Mesothelial cell of epicardium (in vitro differentiated cells): ENCODE measurements at places on chromosomes 7 and 10. TPM values are rescaled to one million over a fixed set of nuclear protein-coding genes. Genes with fewer than 3 reads are reported as not detected.

KIAA1549 gene
- 33.9 to 34.8 TPM (median 34.1 TPM) in 3 replicates for total RNA-seq

CDH23 gene
- 2.5 to 2.9 TPM (median 2.9 TPM) in 3 replicates for total RNA-seq

SEC31B gene
- 26.8 to 30.2 TPM (median 28.8 TPM) in 3 replicates for total RNA-seq

PIP4K2A gene
- 33.6 to 37.6 TPM (median 34.9 TPM) in 3 replicates for total RNA-seq

GOLGA7B gene
- total RNA-seq, result 0.07 to 0.16 TPM (median 0.09 TPM) in 3 replicates

PARG gene
- 44.0 to 51.2 TPM (median 50.1 TPM) in 3 replicates for total RNA-seq

HMX3 gene
- total RNA-seq, result not detected in 3 replicates

PPP1R9A gene
- 37.6 to 39.3 TPM (median 38.8 TPM) in 3 replicates for total RNA-seq

LIPJ gene
- 0.18 to 0.47 TPM (median 0.22 TPM) in 3 replicates for total RNA-seq

YAE1 gene
- total RNA-seq, result 27.4 to 30.9 TPM (median 27.8 TPM) in 3 replicates

- no peak for DNase-seq
- no peak overlapping the region for H3K4me3 ChIP-seq
- peak overlapping the region; percentile 80 for H3K27ac ChIP-seq
- no peaks in the 10 kb centered on the region for H3K27me3 ChIP-seq
Observed at GRCh38 chr10:47403446-47404318, 19.6 kb upstream of the ZNF488 start.

DNA sequence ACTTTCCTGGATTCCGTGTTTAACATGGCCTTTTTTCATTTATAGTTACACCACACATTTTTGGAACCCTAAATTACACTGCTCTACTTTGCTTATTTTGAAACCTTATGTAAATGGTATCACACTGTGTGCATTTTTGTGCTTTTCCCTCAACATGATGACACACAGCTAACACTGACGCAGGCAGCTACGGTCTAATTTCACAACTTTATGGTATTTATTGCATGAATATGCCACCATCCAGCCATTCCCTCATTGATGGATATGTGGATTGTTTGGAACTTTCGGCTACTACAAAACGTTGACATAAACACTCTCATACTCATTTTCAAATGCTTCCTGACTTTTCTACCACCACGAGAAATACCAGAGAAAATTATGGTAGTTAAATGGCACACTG, 6.9 kb downstream of the PAPOLB start:
- peaks cover 5% of the 10 kb centered on the region for H3K36me3 ChIP-seq
- H3K27ac ChIP-seq, result no peak overlapping the region
- DNase-seq, result no peak
- H3K27me3 ChIP-seq, result peaks cover 13% of the 10 kb centered on the region

- DNase-seq, result no peak
- H3K36me3 ChIP-seq, result peaks cover 61% of the 10 kb centered on the region
- H3K27me3 ChIP-seq, result no peaks in the 10 kb centered on the region
- no peak overlapping the region for H3K27ac ChIP-seq
Observed at GRCh38 chr10:21888959-21889358, 114.6 kb downstream of the DNAJC1 start.

GRCh38 chr7:1520539-1521234, 9.8 kb upstream of the MAFK start:
- no peak overlapping the region for H3K4me3 ChIP-seq
- peaks cover 5% of the 10 kb centered on the region for H3K27me3 ChIP-seq

- no peaks in the 10 kb centered on the region for H3K4me1 ChIP-seq
- H3K36me3 ChIP-seq, result no peaks in the 10 kb centered on the region
- no peaks in the 10 kb centered on the region for H3K27me3 ChIP-seq
- no peak overlapping the region for H3K27ac ChIP-seq
- no peak for DNase-seq
Observed at GRCh38 chr7:120256344-120257070, 16.5 kb upstream of the KCND2 start.

GRCh38 chr7:64300641-64301405, 12.9 kb upstream of the ZNF736 start:
- H3K4me3 ChIP-seq, result no peak overlapping the region
- H3K4me1 ChIP-seq, result no peaks in the 10 kb centered on the region

DNA sequence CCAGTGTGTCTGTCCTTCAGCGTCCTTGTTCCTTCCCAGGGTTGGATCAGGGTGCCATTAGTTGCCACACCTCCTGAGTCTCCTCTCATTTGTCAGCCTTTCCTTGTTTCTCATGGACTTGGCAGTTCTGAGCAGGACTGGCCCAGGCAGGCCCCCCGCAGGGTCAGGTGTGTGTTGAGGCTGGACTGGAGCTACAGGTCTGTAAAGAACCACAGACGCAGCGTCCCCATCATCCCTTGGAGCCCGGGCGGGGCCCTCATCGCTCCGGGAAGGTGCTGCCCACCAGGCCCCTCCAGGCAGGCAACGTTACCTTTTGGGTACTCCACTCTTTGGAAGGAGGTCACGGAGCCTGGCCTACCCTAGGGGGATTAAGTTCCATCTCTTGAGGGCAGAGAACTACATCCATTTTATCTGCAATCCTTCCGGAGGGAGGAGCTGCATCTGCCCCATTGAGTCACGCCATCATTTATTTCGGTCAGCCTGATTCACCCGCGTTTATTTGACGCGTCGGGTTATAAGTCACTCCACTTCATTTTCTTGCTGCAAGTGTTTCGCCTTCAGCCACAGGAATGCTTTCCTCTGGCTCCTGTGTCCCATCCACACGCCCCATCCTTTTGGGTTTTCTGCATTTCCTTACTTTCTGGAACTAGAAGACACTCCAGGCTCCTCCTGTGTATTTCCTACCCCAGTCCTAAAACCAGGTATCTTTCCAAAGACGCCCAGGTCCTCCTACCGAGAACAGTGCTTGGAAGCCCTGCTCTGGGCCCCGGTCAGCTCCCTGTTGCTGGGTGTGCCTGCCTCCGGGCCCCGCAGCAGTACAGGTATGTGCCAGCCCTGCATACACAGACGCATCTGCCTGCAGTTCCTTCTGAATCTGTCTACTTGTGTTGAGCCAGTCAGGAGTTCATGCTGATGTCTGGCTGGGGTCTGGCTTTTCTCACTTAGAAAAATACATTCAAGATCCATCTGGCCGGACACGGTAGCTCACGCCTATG, 141.9 kb downstream of the MAD1L1 start:
- H3K36me3 ChIP-seq, result peaks cover 15% of the 10 kb centered on the region
- DNase-seq, result no peak
- H3K27ac ChIP-seq, result no peak overlapping the region
- H3K27me3 ChIP-seq, result no peaks in the 10 kb centered on the region
- H3K4me3 ChIP-seq, result no peak overlapping the region
- peaks cover 4% of the 10 kb centered on the region for H3K4me1 ChIP-seq

- peak overlapping the region; percentile 90 for H3K27ac ChIP-seq
- no peak for DNase-seq
- H3K36me3 ChIP-seq, result peaks cover 5% of the 10 kb centered on the region
- peak overlapping the region; percentile 24 for H3K4me3 ChIP-seq
- H3K27me3 ChIP-seq, result peaks cover 3% of the 10 kb centered on the region
Observed at GRCh38 chr7:964401-965231, 10.1 kb upstream of the ADAP1 start.

GRCh38 chr10:97791824-97792721, 20.3 kb upstream of the SFRP5 start:
- peaks cover 4% of the 10 kb centered on the region for H3K4me1 ChIP-seq
- peak; percentile 51 for DNase-seq
- no peaks in the 10 kb centered on the region for H3K36me3 ChIP-seq
- H3K4me3 ChIP-seq, result no peak overlapping the region
- peaks cover 49% of the 10 kb centered on the region for H3K27me3 ChIP-seq
- H3K27ac ChIP-seq, result no peak overlapping the region

- peak overlapping the region; percentile 55 for H3K27ac ChIP-seq
- no peaks in the 10 kb centered on the region for H3K36me3 ChIP-seq
- no peaks in the 10 kb centered on the region for H3K27me3 ChIP-seq
- no peak for DNase-seq
Observed at GRCh38 chr10:30812018-30812851, 182.7 kb upstream of the LYZL2 start.

GRCh38 chr10:61279400-61279799, 173.8 kb downstream of the TMEM26 start:
- peaks cover 5% of the 10 kb centered on the region for H3K4me1 ChIP-seq
- no peak overlapping the region for H3K4me3 ChIP-seq
- no peak for DNase-seq

GRCh38 chr10:47259466-47259865, 40.5 kb upstream of the GDF10 start:
- no peak overlapping the region for H3K27ac ChIP-seq
- no peaks in the 10 kb centered on the region for H3K36me3 ChIP-seq
- H3K4me3 ChIP-seq, result no peak overlapping the region
- DNase-seq, result no peak
- no peaks in the 10 kb centered on the region for H3K4me1 ChIP-seq

DNA sequence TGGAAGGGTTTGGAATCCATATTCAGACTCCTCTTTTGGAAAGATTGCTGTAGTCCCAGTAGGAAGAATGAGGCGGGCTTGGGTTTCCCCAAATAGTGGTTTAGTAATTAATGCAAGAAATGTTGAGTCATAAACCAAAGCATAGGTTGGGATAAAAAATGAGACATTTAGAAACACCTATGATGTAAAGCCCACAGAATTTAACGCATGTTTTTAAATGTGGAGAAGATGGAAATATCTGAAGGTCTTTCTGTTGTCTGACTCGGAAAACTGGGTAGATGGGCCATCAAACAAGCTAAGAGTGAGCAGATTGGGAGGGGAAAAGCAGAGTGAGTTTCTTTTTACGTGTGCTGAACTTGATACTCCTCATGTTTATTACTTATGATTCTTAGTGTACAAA, 62.2 kb downstream of the LANCL2 start:
- H3K27me3 ChIP-seq, result no peaks in the 10 kb centered on the region
- DNase-seq, result no peak
- peaks cover 17% of the 10 kb centered on the region for H3K36me3 ChIP-seq
- no peak overlapping the region for H3K27ac ChIP-seq
- no peak overlapping the region for H3K4me3 ChIP-seq

DNA sequence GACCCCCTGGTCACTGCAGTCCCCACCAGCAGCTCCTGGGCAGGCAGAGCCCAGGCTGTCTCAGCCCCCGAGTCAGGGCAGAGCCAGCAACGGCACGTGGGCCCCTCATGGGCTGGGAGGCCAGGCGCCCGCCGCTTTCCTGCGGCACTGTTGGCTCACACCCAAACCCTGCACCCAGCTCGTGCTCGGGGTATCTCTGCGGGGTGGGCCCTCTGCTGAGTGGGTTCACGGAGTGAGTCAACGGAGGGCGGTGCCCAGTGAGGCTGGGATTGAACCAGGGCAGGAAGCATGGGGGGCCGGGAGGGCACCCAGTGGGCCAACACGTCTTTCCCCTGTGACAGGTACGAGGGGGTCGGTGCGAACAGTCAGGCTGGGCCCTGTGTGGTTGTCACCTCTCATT, 28.9 kb downstream of the ADAP1 start:
- H3K27ac ChIP-seq, result no peak overlapping the region
- DNase-seq, result peak; percentile 14
- H3K27me3 ChIP-seq, result no peaks in the 10 kb centered on the region
- no peaks in the 10 kb centered on the region for H3K36me3 ChIP-seq
- H3K4me1 ChIP-seq, result peaks cover 4% of the 10 kb centered on the region
- no peak overlapping the region for H3K4me3 ChIP-seq

DNA sequence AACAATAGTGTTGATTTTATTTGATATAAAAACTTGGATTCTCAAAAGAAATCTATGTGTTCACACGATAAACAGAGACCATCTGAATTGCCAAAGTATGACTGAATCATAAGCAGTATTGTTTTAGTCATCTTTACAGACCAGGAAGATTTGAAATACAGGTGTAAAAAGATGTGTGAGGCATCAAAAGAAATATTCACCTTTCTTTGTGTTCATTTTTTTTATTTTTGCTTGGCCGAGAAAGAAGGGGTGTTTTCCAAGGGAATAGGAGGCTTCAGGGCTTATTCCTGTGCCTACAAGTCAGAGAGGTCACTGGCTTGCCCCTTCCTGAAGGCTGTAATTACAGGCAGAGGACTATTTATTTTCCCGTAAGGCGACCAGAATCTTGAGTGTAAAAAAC, 37.3 kb downstream of the MET start:
- H3K27me3 ChIP-seq, result no peaks in the 10 kb centered on the region
- H3K4me3 ChIP-seq, result no peak overlapping the region

GRCh38 chr10:114648368-114648767, 9.7 kb downstream of the ABLIM1 start:
- DNase-seq, result no peak
- no peak overlapping the region for H3K27ac ChIP-seq
- H3K36me3 ChIP-seq, result no peaks in the 10 kb centered on the region

DNA sequence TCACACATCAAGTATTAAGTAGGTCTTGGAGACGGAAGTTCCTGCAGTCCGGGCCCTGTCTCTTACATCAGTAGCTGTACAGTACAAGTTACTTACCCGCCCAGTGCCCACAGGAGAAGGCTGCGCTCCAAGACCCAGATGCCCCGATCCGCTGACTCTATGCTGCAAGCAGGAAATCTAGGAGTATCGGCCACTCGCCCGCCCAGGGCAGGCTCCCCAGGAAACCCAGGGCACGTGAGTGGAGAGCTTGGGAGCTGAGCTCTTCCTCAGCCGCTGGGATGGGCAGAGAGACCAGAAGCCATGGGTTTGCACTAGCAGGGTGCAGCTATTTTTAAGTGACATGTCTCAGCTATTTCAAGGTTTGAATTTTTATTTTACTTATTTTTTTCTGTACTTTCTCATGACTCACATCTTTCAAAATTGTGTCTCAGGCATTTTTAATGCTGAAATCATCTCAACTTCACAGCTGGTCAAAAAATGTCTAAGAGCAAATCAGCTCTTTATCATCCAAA, 1.9 kb upstream of the GPER1 start:
- DNase-seq, result no peak
- no peak overlapping the region for H3K27ac ChIP-seq
- peaks cover 42% of the 10 kb centered on the region for H3K4me1 ChIP-seq

- H3K27me3 ChIP-seq, result no peaks in the 10 kb centered on the region
- no peaks in the 10 kb centered on the region for H3K4me1 ChIP-seq
- no peak overlapping the region for H3K4me3 ChIP-seq
- H3K36me3 ChIP-seq, result no peaks in the 10 kb centered on the region
- no peak for DNase-seq
- H3K27ac ChIP-seq, result no peak overlapping the region
Observed at GRCh38 chr10:36303896-36304295, 661.8 kb upstream of the FZD8 start.

- no peak overlapping the region for H3K27ac ChIP-seq
- DNase-seq, result no peak
- peaks cover 15% of the 10 kb centered on the region for H3K4me1 ChIP-seq
- no peak overlapping the region for H3K4me3 ChIP-seq
- H3K36me3 ChIP-seq, result no peaks in the 10 kb centered on the region
Observed at GRCh38 chr10:94383530-94383929, 18.8 kb upstream of the TBC1D12 start.

DNA sequence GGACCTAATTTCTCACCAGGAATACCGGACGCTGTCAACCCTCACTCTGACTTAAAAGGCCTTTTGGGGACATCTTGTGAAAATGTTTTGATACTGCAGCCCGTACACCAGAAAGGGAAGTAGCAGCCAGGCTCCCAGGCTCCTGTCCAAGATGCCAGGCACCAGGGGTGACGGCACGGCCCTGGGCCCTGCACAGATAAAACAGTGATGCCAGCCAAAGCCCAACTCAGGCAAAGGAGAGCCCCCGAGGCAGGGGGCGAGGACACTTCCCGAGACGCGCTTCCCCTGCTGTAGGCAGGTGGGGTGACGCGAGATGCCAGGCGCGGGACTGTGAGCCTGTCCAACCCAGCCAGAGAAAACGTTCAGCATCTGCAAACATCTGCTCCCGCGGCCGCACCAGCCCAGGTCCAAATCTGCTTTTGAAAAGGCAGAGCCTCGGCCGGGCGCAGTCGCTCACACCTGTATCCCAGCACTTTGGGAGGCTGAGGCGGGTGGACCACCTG, 15.7 kb downstream of the ZFAND2A start:
- H3K4me3 ChIP-seq, result no peak overlapping the region
- no peak for DNase-seq
- H3K4me1 ChIP-seq, result no peaks in the 10 kb centered on the region
